Right ventricle myocardium superior (tissue), 1 donor: ENCODE measurements at places on chromosomes 5 and 9.

DNA sequence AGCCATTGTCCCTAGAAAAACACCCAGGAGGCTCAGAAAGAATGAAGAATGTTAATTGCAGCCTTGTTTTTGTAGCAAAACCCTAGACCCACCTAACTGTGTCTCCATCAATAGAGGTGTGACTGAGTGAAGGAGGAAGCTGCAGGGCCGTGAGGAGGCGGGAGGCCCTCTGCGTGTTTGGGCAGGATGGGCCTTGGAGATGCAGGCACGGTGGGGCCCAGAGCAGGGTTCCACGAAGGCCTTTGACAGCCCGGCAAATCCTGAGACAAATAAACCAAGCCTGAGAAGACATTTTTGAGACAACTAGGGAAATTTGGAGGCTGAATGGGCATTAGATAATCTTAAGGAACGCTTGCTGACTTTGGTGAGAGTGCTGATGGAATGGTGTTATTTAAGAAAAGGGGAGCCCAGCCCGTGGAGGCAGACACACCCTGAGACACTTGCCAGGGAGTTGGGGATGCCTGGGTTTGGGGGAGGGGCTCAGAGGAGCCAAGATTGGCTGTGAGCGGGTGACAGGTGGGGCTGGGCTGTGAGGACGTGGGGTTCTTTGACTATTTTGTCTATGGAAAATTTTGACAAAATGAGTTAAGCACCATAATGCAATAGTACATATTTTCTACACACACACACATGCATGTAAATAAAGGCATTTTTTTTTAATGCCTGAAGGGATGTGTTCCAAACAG is 48.8 kb downstream of the BARX1 start:
- peak; percentile 33 for DNase-seq

- no peak for DNase-seq
These were observed 21.8 kb upstream of the PRUNE2 start for GRCh38 chr9:76927540-76928240.

DNA sequence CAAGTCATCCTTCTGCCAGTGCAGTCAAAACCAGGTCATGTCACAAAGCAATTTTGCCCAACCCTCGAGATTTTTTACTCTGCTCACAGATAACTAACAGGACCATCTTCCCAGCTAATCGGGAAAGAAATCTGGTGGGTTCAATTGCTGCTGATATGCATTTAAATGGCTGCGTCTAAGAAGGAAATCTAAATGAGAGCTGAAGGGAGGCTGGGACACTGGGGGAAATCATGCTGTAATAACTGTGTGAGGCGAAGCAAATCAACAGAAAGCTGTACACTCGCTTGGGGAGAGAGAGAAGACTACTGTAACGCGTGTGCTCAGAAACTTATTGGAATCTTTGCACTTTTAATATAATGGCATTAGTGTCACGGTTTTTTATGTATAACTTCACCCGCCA is 535.0 kb downstream of the CDK5RAP2 start:
- no peak for DNase-seq

DNA sequence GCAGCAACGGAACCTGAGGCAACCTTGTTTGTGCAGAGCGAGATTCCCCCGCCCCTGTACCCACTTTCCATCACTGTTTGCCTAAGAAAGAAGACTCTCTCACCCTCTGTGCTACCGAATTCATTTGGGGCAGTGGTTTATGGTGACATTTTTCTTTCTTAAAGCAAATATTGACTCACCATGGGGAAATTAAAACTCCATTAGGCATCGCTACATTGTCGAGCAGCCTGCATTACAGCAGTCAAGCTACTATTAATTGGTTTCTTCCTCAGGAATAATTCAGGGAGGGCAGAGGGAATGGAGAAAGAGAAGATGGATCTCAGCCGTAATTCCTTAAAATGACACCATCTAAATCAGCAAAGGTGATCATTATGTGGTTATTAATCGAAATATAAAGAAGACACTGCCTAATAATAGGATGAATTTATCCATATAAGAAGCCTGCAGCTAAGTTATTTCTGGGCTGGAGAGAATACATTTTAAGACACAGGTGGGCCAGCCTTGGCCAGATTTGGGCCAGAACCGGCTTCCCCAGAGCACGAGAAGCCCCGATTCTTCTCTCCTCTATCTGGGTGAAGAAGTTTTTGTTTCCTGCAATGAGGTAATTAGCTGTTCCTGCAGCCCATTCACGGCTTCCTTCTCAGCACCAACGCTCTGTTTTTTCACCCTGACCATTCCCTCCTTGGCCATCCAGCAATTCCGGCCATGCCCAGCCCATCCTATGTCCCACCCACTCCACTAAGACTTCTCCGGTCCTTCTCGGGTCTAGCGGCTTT is 16.8 kb downstream of the CFAP77 start:
- DNase-seq = no peak

DNA sequence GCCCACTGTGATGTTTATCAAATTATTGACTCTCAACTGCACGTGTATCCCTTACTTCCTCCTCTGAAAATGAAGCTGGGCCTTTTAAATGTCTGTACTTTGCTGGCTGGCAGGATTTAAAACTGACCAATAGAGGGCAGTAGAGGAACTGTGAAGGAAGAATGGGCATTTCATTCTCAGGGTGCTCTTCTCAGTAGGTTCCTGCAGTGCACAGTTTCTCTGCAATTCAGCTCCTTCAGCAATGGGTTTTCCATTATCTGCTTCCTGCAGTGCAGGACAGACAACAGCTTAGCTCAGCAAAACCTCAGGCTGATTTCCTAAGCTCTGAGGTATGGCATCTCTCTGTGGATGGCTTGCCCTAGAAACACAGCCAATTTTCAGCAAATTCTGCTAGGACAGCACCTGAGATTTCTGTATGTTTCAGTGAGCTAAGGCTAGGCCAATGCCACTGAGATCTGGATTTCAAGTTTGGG is 298.4 kb upstream of the PRDM9 start:
- no peak for DNase-seq

DNA sequence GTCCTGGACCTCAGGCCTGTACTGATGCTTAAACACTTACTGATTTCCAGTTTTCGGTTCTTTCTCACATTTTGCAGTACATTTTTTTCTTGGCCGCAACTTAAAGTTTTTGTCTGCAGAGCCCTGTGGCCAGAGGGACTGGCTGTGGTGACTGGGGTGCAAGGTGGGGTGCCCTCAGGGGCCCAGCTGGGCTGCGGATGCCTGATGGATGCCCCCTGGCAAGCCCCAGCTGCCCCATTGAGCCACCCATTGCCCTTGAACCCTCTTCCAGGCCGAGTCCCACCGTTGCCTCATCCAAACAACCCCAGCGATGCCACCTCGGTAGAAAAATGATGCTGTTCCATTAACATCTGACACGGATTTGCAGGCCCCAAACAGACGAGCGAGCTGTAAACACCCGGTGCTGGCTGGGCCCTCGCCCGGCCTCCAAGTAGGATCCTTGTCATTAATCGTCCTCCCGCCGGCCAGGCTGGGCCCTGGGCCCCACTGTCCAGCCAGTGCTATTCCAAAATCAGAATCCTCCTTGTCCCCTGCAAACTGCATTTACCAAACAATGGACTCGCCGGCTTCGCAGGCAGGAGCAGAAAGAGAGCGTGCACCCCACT is 107.9 kb downstream of the PHF2 start:
- DNase-seq = no peak

DNA sequence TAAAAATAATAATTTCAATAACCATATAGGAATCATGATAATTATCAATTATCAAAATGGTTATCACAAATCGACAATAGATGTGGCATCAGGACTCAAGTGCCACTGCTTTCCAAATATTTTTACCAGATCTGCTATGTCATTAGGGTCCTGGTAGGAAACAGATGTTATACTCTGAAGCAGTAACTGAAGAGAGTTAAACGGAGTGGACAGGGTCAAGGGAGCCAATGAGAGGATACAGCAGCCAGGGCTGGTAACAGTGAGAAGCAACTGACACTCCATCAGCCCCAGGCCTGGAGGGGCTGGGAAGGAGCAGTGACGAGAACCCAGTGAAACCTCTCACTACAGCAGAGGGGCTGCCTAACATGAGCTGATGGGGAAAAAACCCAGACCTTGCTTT is 322.4 kb downstream of the NPR3 start:
- DNase-seq = no peak

DNA sequence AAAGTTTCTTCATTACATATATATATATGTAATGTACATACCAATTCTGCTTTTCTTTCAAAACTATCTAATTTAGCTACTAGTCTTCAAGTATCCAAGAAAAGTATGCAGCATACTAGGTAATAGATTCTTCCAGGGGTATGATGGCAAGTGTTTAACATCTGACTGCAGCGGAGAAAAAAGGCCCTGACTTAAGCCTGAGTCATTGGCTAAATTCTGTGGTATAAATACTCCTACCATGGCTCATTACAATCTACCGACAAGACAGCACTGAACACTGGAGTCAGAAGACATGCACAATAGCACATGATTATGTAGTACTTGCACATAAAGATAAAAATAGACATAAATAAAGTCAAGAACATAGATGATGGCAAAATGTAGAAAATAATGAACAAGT is 439.9 kb downstream of the BRINP1 start:
- DNase-seq = no peak

DNA sequence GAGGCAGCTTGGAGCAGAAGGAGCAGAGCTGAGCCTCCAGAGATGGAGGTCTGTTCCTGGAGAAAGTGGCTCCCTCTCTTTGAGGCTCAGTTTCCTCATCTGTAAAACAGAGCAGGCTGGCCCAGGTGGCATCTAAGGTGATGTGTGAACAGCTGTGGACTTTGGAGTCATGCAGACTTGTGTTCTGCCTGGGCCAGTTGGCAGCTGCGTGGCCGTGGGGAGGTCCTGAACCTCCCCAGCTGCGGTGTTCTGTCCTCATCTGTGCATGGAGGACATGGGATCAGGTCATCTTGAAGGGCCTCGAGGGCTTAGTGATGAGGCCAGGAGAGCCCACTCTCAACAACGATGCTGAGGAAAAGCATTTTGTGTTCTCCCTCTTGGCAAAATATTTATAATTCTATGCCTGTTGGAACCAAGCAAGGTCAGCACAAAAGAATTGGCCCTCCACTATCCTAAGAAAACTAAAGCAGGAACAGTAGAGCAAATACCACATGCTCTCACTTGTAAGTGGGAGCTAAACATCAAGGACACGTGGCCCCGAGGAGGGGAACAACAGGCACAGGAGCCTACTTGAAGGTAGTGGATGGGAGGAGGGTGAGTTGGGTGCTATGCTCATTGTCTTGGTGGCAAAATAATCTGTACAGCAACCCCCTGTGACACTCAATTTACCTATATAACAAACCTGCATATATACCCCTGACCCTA is 63.2 kb upstream of the COL15A1 start:
- peak; percentile 54 for DNase-seq

GRCh38 chr5:125376059-125376641 is 629.7 kb upstream of the ZNF608 start:
- no peak for DNase-seq

- DNase-seq = no peak
These were observed 44.6 kb upstream of the TMC1 start for GRCh38 chr9:72476617-72477437.
